NCI-H1694 treated with DMSO at 0.1 percent for 48 hours (cell line): ENCODE measurements at places on chromosomes 1 and 21.

GRCh38 chr1:98490099-98490498, 171.4 kb upstream of the SNX7 start:
- no peak for DNase-seq

- no peak for DNase-seq
Observed at GRCh38 chr1:51433269-51433971, 85.6 kb downstream of the EPS15 start.

- no peak for DNase-seq
Observed at GRCh38 chr1:156744344-156744743, 3.5 kb upstream of the MRPL24 start.

- no peak for DNase-seq
Observed at GRCh38 chr21:38243732-38244406, 12.9 kb upstream of the KCNJ15 start.

DNA sequence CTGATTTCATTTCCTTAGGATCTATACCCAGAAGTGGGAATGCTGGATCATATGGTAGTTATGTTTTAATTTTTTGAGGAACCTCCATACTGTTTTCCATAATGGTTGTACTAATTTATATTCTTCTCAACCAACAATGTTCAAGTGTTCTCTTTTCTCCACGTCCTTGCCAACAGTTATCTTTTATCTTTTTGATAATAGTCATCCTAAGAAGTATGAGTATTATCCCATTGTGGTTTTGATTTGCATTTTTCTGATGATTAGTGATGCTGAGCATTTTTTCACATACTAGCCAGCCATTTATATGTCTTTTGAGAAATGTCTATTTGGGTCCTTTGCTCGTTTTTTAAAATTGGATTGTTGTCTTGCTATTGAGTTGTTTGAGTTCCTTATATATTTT, 38.5 kb downstream of the ABCD3 start:
- no peak for DNase-seq

DNA sequence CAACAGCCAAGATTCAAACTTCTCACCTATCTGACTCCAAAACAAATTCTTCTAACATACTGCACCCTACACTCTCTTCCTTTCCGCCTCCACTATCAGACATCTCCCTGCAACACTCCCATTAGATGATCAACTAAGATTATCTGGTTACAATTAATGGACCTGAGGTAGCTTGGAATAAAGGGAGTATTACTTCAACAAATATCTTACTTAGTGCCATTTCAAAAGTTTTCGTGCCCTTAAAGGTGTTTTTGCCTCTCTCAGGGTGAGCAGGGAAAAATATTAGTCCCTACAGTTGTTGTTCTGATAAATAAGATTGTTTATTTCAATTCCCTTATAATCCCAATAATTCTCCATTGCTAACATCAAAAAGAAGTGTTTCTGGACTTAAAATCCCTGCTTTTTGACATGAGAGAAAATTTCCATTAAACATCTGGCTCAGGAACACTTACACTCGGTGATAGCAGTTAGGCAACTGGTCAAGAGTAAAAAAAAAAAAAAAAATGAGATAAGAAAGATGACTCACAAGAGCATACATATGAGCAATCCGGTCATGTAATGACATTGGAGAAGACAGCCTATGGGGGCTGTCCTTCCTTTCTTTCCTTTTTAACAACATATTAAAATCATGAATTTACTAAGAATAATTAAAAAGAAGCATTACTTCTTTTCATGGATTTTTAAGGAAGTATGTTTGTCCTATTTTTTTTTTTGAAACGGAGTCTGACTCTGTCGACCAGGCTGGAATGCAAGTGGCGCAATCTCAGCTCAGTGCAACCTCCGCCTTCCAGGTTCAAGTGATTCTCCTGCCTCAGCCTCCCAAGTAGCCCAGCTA, 7.6 kb downstream of the RSBN1 start:
- no peak for DNase-seq

GRCh38 chr1:115310581-115311473, 27.2 kb downstream of the NGF start:
- DNase-seq, result no peak

- no peak for DNase-seq
Observed at GRCh38 chr1:159014851-159015250, 5.1 kb downstream of the IFI16 start.

- DNase-seq, result no peak
Observed at GRCh38 chr21:31609081-31609480, 50.4 kb upstream of the SOD1 start.

DNA sequence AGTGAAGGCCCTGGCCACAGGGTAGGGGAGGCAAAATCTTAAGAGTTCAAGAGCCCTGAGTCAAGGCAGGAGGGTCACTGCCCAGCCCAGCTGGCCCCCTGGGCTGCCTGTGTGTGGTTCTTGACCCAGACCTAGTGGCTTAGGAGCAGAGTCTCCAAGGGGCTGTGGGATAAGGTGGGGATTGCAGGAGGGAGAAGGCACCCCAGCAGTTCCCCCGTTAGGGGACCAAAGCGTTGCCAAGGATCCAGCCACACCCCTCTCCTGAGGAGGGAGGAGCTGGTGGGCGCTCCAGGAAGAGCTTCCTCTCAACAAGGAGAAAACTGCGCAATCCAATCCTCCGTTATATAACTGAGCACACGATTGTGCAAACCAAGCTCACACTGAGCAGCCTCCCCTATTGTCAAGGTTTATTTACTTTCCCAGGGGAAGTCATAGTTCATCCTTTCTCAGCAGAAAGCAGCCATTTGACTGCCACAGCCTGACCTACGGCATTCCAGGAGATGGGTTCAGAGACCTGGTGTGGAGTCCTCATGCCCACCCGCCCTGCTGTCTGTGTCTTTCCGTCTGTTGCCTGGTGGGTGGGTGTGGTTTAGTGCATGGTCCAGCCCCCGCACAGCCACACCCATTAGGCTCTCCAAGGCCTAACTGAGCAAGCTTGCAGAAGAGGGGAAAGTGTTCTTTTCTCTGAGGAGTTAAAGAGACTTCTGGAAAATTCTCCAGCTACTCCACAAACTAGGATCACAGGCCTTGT, 3.5 kb downstream of the EPHX1 start:
- DNase-seq, result no peak

- no peak for DNase-seq
Observed at GRCh38 chr1:167797015-167797414, 75.2 kb downstream of the MPZL1 start.

GRCh38 chr1:101748077-101748476, 248.6 kb downstream of the OLFM3 start:
- DNase-seq, result no peak

GRCh38 chr1:85125891-85126290, 74.9 kb downstream of the SYDE2 start:
- no peak for DNase-seq

GRCh38 chr1:212557739-212558692, 50.5 kb upstream of the ATF3 start:
- no peak for DNase-seq

DNA sequence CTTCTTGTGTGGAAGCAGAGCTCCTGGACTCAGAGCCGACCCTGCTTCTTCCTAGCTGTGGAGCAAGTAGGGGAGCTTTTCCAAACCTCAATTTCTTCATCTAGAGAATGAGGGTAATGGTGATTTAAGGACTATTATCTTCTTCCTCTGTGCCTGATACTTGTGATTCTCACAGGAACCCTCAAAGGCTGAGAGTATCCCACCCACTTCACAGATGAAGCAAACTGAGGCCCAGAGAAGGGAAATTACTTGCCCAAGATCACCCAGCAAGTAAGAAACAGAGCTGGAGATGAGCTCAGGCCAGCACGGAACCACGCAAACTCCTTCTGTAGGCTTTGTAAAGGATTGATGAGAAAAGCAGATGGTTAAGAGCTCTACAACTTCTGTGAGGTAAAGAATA, 15.1 kb upstream of the SLC2A1 start:
- DNase-seq, result no peak

DNA sequence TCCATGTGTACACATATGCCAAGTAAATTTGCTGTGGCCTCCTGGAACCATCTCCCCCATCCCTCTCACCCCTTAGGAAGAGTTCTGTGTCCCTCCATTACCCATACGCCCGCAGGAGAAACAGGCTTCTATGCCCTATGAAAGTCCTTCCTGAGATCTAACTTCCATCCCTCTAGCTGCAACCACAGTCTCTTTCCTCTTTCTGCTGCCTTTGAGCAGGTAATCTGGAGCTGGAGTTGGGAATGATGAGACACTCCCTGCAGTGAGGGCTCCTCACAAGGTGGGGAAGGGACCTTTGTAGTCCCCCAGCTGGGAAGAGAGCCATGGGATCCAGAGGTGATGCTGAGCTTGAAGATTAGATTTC, 2.0 kb upstream of the KCNQ4 start:
- no peak for DNase-seq

DNA sequence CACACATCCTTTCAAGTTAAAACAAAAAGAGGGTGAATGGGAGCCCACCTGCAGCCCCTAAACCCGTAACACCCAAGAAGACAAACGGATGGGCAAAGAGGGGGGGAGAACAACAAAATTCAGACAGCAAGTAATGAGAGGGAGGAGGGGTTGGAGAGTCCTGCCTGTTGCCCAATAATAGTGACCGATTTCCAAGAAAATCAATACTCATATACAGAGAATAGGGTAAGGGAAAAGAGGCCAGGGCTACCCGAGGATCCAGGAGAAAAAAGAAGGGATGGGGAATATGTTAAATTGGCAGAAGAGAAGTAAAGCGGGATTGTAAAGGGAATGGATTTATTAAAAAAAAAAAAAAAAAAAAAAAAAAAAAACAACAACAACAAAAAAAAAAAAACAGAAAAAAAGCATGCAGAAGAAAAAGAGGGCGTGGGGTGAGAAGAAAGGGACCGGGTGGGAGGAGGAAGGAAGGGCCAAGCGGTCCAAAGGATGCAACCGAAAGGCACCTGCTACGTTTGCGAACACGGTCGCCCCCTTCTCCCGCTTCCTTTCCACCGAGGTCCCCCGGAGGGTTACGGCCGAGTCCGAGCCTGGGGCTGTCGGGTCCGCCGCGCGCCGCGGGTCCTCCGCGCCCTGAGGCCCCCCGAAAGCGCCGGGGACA, 930 bp downstream of the SLC30A10 start:
- no peak for DNase-seq

DNA sequence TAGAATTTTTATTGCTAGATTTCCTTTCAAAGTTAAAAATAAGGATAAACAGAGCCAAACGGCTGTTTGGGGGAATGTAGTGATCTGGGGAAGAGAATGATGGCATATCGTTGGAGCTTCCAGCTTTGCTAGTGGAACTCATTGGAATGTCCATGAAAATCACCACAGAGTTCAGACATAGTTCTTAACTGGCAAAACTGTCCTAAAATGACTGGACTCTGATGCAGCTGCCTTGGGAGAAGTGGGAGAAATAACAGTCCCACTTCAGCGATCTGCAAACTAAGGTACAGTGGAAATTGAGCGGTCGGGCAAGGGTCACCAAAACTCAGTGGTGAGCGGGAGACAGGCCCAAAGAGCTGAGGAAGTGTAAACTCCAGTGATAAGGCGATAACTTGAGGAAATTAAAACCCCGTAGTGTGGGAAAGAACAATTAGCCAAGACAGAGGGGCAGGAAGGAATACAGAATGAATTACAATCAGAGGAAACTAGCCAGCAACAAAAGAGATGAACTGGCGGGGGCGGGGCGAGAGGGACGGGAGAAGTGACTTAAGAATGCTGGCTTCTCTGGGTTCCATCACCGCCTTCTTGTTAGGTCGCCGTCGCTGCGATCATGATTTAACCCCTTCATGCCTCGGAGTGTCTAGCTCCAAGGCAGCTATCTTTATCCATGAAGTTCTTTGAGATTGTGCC, 89.8 kb upstream of the ARHGAP29 start:
- DNase-seq, result no peak

DNA sequence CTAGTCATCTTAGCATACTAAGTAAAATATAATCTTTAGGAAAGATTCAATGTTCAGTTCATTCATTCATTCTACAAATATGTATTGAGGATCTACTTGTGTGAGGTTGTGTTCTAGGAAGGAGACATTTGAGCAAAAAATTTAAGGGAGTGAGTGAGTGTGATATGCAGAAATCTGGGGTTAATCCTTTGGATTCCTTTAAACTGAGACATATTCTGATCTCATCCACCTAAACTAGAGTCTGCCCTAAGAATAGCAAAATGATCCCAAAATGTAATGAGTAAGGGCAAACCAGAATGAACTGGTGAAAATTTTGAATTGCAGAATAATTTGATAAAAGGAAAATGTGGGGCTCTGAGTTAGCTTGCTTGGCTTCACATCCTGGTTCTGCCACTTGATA, 8.6 kb downstream of the UBE2U start:
- no peak for DNase-seq

DNA sequence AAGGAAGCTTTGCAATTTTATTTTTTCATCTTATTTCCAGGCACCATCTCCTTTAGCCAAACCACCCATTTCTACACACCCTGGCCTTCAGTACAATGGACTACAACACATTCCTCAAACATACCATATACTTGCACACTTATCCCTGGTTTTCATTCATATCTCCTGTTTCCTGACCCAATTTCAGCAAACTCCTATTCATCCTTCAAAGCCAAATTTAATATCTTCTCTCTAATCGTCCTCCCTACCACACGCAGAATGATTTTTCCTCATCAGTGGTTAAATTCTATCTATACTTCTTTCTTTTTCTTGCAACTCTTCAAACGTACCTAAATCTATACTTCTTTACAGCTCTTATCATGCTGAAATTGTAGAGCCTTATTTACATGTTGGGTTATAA, 2.9 kb downstream of the DENND2C start:
- no peak for DNase-seq

GRCh38 chr1:243438815-243439214, 183.0 kb downstream of the SDCCAG8 start:
- DNase-seq, result no peak

DNA sequence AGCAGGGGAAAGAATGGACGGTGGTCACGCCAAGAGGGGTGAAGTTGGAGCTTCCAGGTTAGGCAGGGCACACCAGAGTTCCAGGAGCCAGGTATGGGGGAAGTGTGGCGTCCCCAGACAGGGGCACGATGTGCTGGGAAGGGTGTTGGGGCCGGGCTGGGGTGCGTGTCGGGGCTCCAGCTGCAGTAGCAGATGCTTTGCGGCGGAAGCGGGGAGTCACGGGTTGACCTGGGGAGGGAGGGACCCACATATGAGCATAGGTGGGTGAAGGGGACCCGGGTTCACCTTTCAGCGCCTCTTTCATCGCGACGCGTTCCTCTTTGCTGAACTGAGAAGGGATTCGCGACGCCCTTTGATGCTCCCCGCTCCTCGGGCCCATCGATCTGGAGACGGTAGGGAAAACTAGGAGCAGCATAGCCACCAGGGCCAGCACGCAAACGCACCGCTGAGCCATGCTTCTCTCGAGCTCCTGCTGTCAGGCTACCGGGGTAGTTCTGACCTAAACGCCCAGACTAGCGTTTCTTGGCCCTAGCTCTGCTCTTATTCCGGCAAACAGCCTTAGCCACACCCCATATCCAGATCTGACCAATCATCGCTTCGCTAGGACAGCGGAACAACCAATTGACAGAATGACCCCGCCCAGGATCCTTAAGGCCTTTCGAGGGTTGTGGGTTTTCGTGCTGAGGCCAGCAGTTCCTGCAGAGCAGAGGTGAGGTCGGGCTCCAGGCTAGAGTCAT, at the start of gene PM20D1:
TSS of gene PM20D1 (minus strand) at position 514 of the 737 bp plus-strand sequence. CDS start at position 454, 60 bp downstream.
- no peak for DNase-seq
